ENCODE measurements at places on chromosomes 5 and 9.
A peak's percentile ranks its signal among the peaks of the same experiment; 100 is the strongest.

- no peak for DNase-seq
Observed at GRCh38 chr9:113794721-113795120, 81.4 kb upstream of the ZNF618 start.

GRCh38 chr5:43019614-43020398 is 20.3 kb downstream of the ANXA2R start:
- DNase-seq, result peak; percentile 87

DNA sequence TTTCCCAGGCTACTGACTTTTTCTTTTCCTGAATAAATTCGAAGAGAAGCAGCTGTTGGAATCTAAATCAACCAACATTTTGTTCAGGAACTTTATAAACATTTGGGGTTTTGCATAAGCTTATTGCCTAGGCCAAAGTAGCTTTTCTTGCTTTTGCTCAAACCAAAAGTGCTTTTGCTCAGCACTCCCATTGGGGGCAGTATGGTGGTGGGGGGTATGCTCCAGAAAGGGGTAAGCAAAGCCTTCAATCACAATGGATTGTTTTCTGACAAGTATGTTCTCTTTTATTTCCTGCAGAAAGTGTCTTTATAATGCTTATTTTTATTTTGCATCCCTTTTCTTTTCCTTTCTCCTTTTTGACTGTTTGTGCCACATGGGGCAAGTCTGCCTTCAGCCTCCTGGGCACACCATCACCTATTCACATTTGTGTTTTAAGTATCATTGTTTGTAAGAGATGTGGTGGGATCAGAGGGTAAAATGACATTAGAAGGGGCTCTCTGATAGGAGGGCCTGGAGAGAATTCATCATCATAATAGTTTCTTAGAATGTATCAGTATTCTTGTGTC is 86.0 kb downstream of the PRDM6 start:
- DNase-seq, result no peak

GRCh38 chr9:93702261-93702660 is 125.9 kb downstream of the PHF2 start:
- no peak for DNase-seq

DNA sequence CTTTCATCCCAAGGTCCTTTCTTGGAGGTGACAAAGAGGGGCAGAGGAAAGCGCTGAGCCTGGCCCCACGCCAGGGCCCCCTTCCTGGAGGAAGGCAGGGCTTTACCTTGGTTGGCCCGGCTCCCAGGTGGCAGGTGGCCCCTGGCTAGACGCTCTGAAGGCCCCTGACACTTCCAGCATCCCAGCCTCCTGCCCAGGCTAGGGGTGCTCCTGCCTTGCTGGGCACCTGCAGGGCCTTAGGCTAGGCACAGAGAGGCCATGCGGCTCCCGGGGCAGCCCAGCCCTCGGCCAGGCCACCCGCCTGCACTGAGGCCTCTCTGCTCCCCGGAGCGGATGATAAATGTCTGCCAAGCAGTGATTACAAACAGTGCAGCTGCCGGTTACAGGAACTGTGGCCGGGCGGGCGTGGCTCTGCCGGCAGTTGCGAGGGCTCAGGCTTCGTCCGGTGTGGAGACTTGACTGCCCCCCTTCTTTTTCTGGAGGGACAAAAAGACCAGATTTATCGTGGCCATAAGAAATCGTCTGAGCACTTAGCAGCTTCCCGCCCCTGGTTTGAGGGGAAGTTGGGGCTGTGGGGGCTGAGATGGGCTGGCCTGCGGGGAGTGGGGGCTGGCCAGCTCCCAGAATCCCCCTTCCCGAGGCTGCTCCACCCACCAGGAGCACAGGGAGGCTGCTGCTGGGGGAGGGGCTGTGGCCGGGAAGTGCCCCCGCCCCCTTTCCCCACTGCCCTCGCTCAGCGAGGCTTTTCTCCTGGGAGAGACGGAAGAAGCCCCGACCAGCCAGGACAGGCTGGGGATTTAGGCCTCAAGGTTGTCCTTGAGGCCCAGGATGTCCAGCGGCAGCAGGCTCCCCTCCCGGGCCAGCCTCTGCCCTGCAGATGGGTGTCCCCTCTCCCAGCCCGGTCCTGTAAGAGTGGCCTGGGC is 31.6 kb upstream of the UBAC1 start:
- peak; percentile 48 for DNase-seq

DNA sequence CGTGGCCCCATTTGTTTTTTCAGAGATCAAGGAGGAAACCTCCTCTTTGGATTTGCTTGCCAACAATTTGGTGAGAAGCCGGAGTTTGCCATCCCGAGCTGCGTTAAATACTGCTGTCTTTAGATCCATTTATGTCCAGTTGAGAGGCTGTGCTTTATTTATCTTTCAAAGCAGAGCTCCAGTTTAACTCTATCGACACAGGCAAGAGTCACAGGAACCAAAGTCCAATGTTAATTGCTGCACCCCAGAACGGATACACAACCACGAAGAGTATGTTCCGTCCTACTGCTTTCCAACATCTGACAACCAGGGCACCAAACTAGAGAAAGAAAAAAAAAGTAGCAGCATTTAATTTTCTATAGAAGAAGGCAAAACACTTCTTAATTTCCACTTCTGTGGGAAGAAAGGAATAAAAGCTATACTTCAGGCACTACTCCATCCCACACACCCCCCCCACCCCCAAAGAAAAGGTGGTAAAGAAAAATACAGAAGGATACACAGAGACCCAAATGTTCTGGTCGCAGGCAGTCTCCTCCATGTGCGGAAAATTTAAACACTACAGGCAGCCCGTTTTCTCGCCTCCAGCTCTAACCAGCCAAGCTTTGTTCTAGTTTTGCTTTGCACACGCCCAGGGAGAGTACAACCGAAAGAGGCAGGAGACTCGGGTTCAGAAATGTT is 1.1 kb downstream of the FEM1C start:
- peak; percentile 60 for DNase-seq

Data from activated CD4-positive, alpha-beta T cell treated with anti-CD3 and anti-CD28 coated beads for 48 hours (primary cell).